ENCODE measurements at places on chromosomes 5 and 9. TPM values are rescaled to one million over a fixed set of nuclear protein-coding genes. Genes with fewer than 3 reads are reported as not detected.

GRCh38 chr9:114656301-114656700, 1.3 kb downstream of the TEX53 start:
- DNase-seq = no peak

DNA sequence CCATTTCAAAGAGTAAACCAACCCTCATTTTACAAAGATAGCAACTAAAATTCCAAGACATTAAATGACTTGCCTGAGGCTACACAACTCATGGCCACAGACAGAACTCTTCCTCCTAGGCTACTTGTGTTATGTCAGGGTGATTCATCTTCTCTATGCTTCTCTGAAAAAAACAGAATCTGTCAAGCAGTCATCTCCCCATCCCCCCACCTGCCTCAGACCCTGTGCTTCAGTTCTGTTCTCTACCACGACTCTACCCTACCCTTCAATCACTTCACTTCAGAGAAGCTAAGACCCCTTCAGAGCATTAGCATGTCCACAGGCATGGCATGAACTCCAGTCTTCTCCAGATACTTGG, 277.7 kb upstream of the PTGER4 start:
- DNase-seq = no peak

MARCOL gene
- total RNA-seq = not detected

DNA sequence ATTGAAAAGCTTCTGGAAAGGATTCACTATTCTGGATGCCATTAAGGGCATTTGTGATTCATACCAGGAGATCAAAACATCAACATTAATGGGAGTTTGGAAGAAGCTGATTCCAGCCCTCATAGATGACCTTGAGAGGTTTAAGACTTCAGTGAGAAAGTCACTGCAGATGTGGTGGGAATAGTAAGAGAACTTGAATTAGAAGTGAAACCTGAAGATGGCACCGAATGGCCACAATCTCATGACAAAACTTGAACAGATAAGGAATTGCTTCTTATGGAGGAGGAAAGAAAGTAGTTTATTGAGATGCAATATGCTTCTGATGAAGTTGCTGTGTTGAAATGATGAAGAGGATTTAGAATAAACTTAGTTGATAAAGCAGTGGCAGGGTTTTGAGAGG, 254.6 kb upstream of the SLC24A2 start:
- DNase-seq = no peak

- no peak for DNase-seq
Measured at GRCh38 chr5:67146574-67146973, 50.0 kb downstream of the CD180 start.

RGMB gene
- 18.2 TPM for total RNA-seq

FAM163B gene
- total RNA-seq = 1.7 TPM

GRCh38 chr5:4372481-4372880, 767.6 kb upstream of the ADAMTS16 start:
- no peak for DNase-seq

DNA sequence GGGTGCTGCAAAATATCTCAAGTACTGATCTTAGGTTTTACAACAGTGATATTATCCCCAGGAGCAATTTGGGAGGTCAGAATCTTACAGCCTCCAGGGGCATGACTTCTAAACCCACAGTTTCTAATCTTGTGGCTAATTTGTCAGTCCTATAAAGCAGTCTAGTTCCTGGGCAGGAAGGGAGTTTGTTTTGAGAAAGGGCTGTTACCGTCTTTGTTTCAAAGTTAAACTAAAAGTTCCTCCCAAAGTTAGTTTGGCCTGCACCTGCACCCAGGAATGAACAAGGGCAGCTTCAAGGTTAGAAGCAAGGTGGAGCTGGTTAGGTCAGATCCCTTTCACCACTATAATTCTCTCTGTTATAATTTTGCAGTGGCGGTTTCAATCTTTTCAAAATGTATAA, 81.7 kb downstream of the SFXN1 start:
- no peak for DNase-seq

DNA sequence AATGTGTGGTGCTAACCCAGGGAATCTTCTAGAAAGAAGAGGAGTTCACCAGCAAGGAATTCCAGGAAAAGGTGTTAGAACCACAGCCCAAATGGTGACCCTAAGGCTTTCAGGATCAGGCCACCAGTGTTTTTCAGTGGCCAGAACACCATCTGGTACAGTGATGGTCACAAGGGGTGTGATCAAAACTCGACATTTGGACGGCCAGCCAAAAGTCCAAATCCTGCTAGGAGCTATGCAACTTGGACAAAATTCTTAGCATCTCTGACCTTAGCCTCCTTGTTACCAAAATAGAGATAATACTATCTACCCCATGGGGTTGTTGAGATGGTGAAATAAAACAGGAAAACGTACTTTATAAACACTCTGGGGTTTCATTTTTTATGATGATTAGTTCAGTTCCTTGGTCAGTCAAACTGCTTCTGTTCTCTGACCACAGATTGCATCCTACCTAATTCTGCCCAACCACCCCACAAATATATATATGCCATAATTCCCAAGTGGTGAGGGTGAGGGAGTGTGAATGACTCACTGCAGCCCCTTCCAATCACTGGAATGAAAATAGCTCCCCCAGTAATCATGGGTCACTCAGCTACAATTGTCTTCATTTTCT, 210.3 kb downstream of the CDK5RAP2 start:
- no peak for DNase-seq

DNA sequence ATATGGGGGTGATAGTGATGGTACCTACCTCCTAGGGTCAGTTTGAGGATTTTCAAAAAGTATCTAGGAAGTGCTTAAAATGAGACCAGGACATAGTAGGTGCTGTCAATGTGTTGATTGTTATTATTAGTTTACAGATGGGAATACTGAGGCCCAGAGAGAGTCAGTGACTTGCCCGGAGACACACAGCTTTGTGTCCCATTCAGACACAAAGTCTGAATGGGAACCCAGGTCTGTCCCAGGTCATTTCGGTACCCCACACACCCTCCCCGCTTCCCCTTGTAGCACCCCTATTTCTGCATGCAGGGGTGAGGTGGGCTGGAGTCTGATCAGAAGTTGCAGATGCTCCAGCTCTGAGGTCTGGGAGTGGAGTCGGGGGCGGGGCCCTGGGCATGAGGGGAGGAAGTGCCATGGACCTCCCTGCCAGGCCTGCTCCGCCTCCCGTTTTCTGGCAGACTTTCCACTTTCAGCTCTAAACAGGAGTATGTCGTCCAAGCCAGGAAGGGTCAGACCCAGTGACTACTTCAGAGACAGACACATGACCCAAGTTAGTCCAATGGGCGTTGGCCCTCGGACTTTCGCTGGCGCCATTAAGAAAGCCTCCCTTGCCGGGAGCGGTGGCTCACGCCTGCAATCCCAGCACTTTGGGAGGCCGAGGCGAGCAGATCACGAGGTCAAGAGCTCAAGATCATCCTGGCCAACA, 3.2 kb upstream of the DBN1 start:
- DNase-seq = peak; percentile 83

GRCh38 chr9:106693558-106693957, 169.4 kb upstream of the ZNF462 start:
- no peak for DNase-seq
